ENCODE measurements at places on chromosomes 7 and 10. TPM values are rescaled to one million over a fixed set of nuclear protein-coding genes. Genes with fewer than 3 reads are reported as not detected.

DNA sequence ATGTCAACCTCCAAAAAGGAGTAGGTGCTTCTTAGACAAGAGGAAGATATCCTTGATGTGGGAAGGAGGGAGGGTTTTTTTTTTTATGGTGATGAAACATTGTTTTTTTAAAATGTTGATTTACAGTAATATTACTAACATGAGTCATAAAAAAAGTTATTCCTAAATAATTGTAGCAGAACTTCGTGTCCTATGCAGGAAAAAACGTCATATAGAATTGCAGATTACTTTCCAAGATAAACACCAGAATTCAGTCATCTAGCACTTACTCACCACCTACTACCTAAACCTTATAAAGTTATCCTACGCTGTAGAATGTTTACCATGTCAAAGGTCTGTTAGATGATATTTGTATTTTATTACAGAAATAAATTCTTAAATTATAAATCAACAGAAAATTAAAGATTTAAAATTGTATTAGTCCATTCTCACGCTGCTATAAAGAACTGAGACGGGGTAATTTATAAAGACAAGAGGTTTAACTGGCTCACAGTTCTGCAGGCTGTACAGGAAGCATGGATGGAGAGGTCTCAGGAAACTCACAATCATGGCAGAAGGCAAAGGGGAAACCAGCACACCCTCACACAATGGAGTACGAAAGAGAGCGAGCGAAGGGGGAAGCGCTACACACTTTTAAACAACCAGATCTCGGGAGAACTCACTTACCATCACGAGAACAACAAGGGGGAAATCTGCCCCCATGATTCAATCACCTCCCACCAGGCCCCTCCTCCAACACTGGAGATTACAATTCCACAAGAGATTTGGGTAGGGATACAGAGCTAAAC lies 105.2 kb upstream of the NEBL start:
- DNase-seq, result no peak

GRCh38 chr10:45447416-45447815 lies 73.4 kb downstream of the ALOX5 start:
- DNase-seq, result no peak

DNA sequence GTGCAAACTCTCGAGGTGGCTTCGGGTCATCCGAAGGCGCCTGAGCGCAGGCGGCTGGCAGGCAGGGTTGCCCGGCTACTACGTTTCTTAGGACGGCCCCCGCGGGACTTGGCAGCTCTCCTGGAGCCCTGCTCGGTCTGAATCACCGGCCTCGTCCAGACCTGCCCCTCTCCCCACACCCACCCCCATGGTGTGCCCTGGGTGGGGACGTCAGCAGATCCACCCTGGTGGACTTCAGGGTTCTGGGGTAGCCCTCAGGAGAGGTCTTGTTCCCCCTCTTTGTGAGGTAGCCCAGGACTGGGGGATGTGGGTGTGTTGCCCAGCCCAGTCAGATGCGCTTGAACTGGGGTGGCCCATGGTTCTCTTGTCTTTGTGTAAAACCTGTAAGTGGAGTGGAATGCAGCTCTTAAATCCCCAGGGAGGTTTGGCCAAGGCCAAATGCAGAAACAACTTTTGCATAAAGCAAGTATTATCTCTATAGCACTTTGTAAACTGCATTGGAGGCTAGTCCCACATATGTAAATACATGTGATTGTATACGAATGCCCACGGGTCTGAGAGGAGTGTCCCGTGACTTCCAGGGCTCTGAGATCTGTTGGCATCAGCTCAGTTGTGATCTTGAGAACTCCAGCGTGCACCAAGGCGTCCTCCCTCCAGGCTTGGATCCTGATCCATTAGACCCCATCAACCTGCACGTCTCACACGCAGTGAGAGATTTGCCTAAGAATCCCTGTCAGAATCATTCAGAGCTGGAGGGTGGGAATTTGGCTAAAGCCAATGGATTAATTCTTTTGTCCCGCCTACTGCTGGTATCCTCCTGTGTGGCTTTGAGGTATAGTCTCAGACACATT lies 1.8 kb downstream of the PFKFB3 start:
- peak; percentile 32 for DNase-seq

GRCh38 chr7:151080067-151080521 lies 515 bp downstream of the FASTK start:
- DNase-seq, result no peak

GRCh38 chr7:45402480-45403218 lies 171.5 kb upstream of the ADCY1 start:
- no peak for DNase-seq

DNA sequence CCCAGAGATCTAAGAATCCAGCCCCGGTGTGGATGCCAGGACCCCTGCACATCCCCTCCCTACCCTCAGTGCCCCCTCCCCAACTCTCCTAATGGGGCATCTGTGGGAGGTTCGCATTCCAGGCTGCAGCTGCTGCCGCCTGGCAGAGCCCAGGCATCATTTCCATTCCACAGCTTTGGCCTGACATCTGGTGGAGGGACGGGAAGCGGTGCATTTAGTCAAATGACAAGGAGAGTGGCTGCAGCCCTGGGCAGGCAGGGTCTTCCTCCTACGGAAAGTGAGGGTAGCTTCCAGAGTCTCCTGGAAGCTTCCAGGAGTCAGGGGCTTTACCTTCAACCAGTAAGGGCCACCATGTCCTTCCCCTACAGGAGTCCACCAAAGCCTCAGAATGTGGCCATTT lies 30.8 kb downstream of the PRLHR start:
- DNase-seq, result no peak

- DNase-seq, result peak; percentile 8
Measured at GRCh38 chr10:133124357-133125211, 35.4 kb upstream of the KNDC1 start.

DNA sequence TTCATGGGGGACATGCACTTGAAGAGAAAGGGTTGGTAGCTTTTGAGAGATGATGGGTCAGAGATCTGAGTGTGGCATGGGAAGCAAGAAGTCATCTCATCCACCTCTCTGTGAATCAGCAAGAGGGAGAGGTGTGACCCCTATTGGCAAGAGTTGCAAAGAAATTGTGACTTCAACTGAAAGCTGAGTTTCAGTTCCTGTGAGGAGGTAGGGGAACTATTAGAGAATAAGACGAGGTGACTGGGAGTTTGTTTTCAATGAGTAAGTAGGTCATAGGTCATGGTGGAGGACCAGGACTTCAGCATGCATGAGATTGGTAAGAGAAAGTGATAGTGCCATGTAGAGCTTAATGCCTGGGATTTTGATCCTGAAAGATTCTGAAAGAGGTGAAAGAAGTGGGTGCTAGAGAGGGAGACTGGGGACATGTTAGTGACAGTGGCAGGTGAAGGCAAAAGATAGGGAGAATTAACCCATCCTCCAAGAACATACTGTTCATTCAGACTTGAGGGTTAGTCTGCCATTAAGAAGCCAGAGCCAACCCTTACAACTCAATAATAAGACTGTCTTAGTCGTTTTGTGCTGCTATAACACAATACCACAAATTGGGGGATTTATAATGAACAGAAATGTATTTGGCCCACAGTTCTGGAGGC lies 75.5 kb upstream of the CAPZA2 start:
- no peak for DNase-seq

DNA sequence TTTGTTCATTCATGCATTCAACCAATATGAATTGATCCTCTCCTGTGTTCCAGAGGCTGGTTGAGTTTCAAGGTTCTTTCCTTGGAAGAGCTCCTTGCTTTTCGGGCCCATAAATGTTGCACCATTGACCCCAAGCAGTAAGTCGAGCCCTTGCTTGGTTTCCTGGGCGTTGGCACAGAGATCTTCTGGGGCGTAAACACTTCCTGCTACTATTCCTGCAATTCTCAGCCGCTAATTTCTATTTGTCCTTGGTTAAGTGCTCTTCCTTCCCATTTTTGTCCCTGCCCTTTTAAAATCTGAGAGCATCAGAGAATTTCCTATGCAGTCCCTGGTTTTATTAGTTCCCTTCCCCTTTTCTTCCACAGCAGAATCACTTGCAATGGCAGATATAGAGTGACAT lies 44.1 kb upstream of the ADRB1 start:
- peak; percentile 58 for DNase-seq

DNA sequence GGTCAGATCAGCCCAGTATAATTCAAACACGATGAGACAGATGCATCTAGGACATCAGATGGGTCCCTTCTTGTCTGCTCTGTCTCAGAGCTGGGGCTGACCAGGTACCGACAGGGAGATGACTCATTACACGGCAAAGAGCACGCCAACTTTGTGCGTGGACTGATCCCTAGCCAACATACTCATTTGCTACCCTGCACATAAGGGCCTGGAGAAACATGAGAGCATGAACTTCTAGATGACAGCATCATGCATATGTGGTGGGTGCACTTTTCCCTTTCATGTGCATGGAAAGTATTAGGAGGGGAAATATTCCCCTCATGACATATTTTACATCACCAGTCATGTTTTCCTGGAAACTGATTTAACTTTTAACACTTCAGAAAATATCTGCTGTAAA lies 35.1 kb upstream of the NPVF start:
- no peak for DNase-seq

GRCh38 chr10:101611096-101611905 lies 23.2 kb downstream of the DPCD start:
- no peak for DNase-seq

GRCh38 chr10:14822879-14823755 lies 14.7 kb downstream of the CDNF start:
- DNase-seq, result peak; percentile 29

GRCh38 chr7:131080754-131081153 lies 246.9 kb upstream of the MKLN1 start:
- no peak for DNase-seq

DNA sequence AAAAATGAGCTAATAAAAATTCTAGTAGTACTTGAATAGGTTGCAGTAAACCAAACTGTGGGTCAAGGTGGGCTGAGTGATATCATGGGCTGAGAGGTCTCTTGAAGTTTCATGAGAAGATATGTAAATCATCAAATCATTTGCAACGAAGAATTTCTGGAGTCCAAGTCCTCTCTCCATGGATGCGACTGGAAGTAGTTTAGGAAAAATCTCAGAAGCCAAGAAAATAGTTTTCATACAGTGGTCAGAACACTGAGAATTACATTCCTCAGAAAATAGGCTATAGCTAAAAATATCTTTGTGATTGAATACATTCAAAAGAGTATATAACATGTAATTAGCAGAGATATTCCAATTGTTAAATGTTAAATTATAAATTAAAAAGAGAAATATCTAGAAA lies 3.6 kb upstream of the IFIT1 start:
- no peak for DNase-seq

DNA sequence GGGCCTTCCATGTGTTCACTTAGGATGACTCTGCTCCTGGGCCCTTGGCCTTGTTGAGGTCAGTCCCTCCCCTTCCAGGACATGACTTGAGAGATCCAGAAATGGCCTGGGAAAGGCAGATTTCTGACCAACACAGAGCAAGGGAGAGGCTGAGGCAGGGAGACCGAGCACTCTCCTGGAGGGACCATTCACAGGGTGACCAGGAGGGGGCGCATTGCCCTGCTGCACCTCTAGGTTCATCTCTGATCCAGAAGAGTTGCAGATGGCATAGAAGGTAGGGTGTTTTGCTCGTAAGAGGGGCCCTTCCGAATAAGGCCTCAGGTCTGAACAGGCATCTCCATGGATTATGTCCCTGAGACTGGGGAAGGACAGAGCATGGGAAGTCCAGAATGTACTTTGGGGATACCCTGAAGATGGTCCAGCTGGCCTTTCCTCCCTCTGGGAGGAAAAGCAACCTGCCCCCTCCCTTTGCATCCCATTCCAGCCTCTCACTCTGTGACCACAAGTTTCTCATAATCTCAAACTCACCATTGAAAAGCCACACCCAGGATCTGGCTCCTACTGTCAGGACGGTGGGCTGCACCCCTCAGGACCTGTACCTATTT lies 6.6 kb downstream of the DMBT1 start:
- peak; percentile 30 for DNase-seq

DNA sequence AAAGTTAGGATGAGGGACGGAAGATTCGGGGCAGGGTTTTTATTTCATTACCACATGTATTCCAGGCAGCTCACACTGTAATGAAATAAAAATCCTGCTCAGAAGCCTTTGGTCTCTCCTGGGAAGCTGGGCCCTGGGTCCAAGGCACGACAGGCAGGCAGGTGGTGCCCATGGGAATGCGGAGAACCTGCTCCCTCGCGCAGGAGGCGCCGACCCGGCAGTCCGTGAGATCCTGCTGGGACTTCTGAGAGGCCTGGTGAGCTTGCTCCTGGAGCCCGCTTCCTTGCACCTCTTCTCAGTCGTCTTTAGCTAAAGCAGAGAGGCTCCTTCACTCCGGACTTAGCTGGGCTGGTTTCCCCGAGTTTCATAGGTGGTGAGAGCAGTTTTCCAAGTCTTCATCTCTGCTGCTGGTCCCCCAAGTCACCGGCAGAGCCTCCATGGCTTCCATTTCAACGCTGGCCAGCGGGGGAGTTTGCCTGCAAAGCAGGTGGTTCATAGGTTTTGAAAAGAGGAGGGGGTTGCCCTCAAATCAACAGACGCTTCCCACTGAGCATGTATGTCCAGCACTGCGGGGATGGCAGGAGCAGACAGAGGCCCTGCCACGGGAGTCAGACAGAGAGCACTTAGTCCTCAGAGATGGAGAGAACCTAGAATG lies 24.5 kb downstream of the IL15RA start:
- no peak for DNase-seq

DNA sequence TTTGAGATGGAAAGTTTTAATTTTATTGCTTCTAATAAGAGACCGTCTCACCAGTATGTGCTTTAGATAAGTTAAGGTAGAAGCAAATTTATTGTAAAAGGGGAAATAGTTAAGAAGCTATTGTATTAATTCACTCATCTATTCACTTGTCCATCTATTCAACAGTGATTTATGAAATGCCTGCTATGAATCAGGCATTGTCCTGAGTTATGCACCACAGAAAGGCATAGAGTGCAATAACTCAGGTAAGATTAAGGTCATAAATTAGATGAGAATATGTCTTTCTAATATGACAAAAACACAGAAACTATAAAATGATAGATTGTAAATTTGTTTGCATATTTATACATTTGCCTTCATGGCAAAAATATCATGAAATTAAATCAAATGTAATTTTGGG lies 379.3 kb upstream of the PCDH15 start:
- DNase-seq, result no peak

DNA sequence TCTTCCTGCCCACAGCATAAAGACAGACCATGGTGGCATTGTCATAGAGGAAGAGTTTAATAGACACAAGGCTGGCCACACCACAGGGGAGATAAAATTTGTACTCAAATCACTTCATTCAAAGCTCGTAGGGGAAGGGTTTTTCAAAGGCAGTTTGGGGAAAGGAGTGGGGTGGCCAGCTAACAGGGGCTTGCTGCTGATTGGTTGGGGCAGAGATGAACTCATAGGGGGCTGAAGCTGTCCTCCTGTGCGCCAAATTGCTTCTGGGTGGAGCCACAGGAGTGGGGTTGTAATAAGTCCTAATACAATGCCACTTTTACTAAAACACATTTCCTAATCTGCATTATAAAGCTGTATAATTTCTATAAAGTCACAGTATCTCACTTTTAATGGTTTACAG lies 22.5 kb downstream of the PDZD8 start:
- DNase-seq, result no peak

- no peak for DNase-seq
Measured at GRCh38 chr10:125201108-125201524, 40.8 kb upstream of the CTBP2 start.

- DNase-seq, result no peak
Measured at GRCh38 chr7:52146871-52147634, 830.4 kb upstream of the COBL start.

GRCh38 chr10:108050626-108051025 lies 886.1 kb upstream of the SORCS1 start:
- no peak for DNase-seq

The PTCD1 gene
- 38.2 TPM for total RNA-seq

The MYO3A gene
- total RNA-seq, result 0.27 TPM

The ARHGAP22 gene
- 1.7 TPM for total RNA-seq

The VAX1 gene
- total RNA-seq, result not detected

The VPS41 gene
- total RNA-seq, result 28.5 TPM

Measured in transverse colon (tissue), 4 donors.